ENCODE measurements at places on chromosomes 12 and 14. TPM values are rescaled to one million over a fixed set of nuclear protein-coding genes. Genes with fewer than 3 reads are reported as not detected.
A peak's percentile ranks its signal among the peaks of the same experiment; 100 is the strongest.

Gene GPRC5D
- not detected for total RNA-seq

- no peak for DNase-seq
These were observed 1082.4 kb downstream of the TMTC2 start for GRCh38 chr12:83769151-83769550.

DNA sequence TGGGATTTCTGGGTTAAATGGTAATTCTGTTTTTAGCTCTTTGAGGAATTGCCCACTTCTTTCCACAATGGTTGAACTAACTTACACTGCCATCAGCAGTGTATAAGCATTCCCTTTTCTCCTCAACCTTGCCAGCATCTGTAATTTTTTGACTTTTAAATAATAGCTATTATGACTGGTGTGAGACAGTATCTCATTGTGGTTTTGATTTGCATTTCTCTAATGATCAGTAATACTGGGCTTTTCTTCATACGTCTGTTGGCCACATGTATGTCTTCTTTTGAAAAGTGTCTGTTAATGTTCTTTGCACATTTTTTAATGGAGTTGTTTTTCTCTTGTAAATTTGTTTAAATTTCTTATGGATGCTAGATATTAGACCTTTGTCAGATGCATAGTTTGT lies 323.7 kb downstream of the CCDC91 start:
- DNase-seq: no peak

GRCh38 chr14:32472512-32473463 lies 143.7 kb downstream of the AKAP6 start:
- DNase-seq: peak; percentile 52

GRCh38 chr12:71447691-71448132 lies 8.1 kb downstream of the LGR5 start:
- no peak for DNase-seq

DNA sequence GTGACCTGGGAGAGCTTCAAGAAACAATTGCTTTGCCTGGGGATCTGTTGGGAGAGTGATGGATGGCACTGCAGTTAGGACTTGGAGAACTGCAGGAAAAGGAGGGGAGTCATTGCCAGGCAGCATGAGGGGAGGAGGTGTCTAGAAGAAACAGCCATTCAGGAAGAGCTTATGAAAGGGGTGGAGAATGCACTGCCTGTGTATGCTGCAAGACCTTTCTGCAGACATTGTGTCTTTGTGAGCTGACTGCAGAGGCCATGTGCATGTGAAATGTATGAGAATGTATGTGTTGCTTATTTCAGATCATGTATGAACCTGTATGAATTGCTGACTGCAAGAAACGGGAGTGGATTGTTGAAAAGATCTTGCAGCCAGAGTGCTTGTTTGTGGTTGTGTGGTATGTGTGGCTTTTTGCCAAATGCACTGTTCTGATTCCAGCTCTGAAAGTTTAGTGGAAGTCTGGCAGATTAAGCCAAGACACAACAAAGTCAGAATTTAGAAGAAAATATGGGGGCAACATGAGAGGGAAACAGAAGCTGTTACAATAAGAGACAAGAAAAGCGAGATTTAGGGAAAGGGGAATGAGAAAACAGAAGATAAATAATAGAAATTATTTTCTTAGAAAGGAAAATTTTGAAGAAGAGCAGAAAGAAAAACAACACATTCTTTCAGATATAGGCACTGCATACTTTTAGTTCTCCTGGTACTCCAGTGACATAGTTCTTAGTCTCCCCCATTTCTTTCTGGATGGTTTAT lies 9.8 kb upstream of the RIMKLB start:
- peak; percentile 97 for DNase-seq

GRCh38 chr14:94041551-94042346 lies 15.6 kb downstream of the OTUB2 start:
- no peak for DNase-seq

GRCh38 chr12:57171668-57172067 lies 24.2 kb upstream of the LRP1-AS start:
- DNase-seq: no peak
